ENCODE measurements at places on chromosomes 12 and 14.

- DNase-seq = no peak
Observed at GRCh38 chr12:68400226-68400829, 68.2 kb upstream of the MDM1 start.

GRCh38 chr14:41488401-41488800 lies 118.3 kb upstream of the LRFN5 start:
- no peak for DNase-seq

GRCh38 chr12:45727980-45728629 lies 1.4 kb upstream of the ARID2 start:
- DNase-seq = no peak

DNA sequence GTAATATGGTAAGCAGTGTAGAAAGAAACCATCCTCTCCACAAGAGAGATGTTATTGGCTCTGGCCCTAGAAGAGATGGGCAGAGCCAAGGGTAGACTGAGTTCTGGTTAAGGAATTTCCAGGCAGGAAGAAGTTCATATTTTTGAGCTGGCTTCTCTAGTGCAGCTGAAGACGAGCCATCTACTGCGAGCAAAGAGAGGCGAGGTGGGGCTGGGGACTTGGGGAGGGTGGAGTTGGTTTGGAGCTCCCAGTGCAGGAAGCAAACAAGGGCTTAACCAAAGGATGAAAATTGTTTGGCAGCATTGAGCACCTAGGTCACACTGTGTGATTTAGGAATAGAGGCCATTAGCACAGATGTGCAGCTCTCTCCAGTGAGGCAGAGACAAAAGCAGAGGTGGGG lies 239.6 kb downstream of the ZFP36L1 start:
- no peak for DNase-seq

- DNase-seq = no peak
Observed at GRCh38 chr14:89296281-89296745, 120.7 kb downstream of the FOXN3 start.

DNA sequence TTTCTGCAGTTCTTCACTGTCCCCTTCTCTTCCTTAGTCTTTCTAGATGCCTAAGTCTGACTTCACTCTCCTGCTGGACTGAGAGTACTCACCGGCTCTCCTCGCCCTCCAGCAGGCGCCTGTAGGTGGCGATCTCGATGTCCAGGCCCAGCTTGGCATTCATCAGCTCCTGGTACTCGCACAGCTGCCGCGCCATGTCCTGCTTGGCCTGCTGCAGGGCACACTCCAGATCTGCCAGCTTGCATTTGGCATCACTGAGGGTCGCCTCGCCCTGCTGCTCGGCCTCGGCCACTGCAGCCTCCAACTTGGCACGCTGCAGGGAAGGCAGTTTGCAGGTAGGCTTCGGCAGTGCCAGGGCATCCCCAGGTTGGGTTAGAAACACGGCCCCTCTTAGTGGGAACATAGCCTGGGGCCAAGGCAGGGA lies 5.2 kb downstream of the KRT84 start:
- DNase-seq = peak; percentile 30

GRCh38 chr12:19744705-19745218 lies 305.5 kb downstream of the AEBP2 start:
- no peak for DNase-seq

- no peak for DNase-seq
Observed at GRCh38 chr12:89350630-89351488, 1.4 kb downstream of the DUSP6 start.

Data from suppressor macrophage treated with lipopolysaccharide for 4 hours (primary cell).